ENCODE measurements at places on chromosomes 16 and 17.

DNA sequence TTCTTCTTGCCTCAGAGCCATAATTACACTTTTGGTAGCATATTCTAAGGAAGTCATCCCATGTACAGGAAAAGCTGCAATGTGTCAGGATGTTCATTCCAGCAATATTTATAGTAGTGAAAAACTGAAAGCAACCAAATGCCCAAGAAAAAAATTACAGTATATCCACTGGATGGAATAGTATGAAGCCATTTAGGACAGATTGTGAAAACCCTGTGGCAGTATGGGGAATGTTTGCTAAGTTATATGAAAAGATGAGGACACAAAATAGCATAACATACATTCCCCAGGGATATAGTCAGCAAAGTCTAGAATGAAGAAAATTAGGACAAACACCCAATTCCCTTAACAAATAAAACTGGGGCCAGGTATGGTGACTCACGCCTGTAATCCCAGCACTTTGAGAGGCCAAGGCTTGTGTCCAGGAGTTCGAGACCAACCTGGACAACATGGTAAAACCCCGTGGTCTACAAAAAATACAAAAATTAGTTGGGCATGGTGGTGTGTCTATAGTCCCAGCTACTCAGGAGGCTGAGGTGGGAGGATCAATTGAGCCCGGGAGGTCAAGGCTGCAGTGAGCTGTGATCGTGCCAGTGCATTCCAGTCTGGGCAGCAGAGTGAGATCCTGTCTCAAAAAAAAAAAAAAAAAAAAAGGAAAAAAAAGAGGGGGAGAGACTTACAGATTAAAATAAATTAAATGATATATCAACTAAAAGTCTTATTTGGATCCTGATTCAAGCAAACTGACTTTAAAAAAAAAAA is 2.3 kb downstream of the LRRC3C start:
- DNase-seq, result peak; percentile 59

- DNase-seq, result no peak
These were observed 157.2 kb downstream of the SEC14L1 start for GRCh38 chr17:77297693-77298666.

- no peak for DNase-seq
These were observed 743 bp upstream of the ARMC7 start for GRCh38 chr17:75109046-75109406.

DNA sequence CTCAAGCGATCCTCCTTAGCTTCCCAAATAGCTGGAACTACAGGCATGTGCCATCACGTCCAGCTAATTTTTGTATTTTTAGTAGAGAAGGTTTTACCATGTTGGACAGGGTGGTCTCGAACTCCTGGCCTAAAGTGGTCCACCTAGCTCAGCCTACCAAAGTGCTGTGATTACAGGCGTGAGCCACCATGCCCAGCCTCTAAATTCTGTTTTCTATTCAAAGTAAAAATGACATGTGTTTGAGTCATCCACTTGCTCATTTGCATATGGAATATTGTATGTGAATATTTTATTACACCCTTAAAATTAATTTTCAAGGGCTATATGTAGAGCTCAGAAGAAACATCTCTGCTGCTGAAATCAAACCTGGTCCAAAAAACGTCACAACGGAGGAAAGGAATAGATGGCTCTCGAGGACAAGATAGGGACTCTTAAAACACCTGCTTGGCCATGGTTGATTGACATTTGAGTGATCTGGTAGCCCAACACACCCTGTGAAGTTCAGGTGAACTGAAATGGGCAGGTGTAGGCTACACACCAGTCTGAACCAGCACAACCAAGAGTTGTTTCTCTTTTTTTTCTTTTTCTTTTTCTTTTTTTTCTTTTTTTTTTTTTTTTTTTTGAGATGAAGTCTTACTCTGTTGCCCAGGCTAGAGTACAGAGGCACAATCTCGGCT is 51.1 kb downstream of the SF3B3 start:
- DNase-seq, result no peak

DNA sequence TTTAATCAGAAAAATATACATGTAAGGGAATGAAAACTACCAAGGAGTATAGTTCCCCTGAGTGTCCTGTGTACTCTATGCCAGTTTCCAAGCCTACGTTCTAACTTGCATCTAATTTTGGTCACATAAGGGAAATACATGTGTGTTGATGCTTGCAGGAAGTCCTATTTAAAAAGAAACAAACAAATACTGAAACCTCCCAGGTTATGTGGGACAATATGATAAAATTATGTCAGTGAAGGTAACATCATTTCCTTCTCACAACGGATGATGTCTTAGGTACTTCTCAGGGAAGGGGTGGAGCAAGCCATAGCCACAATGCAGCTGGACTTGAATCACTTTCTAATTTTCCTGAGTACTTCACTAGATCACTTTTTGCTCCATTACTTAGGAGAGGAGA is 115.9 kb downstream of the ZFHX3 start:
- DNase-seq, result no peak

- no peak for DNase-seq
These were observed 56.1 kb downstream of the PCTP start for GRCh38 chr17:55806745-55807495.
